ENCODE measurements at places on chromosomes 3 and 15.

DNA sequence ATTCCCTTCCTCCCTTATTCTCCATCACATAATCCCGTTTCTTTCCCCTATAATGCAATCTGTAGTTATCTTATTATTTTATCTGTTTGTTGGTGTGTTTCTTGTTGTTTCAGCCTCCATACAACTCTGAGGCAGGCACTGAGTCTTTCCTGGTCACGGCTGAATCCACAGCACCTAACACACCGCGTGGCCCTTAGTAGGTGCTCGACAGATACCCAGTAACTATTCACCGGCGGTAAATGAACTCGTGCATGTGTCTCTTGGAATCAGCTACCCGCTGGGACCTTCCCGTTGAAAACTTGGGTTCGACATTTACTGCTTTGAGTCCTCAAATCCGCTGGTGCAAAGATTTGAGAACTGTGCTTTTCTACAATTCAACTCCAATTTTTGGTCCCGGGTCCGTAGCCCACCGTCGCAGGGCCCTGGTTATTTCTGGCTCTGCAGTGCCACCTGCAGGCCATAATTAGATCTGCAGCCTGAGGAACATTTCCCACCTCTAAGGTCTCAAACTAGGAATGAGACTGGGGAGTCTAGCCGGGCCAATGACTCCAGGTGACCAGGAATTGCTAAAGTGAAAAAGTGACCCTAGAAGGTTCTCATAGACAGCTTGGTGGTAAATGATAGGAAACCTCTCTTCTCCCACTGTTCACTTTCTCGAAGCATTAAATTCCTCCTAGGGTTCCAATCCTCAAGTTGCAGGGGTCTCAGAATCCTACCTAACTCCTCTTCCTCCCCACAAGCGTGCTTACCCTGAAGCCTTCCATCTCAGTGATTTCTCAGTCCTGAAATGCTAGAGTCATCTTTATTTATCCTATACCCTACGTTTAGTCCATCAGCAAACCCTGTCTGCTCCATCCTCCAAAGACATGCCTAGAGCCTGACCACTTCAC, 40.0 kb upstream of the TRH start:
- no peak for DNase-seq

GRCh38 chr3:185656321-185656840, 70.3 kb downstream of the SENP2 start:
- DNase-seq, result no peak

- DNase-seq, result no peak
Measured at GRCh38 chr3:159775372-159775961, 213.2 kb upstream of the IL12A start.

DNA sequence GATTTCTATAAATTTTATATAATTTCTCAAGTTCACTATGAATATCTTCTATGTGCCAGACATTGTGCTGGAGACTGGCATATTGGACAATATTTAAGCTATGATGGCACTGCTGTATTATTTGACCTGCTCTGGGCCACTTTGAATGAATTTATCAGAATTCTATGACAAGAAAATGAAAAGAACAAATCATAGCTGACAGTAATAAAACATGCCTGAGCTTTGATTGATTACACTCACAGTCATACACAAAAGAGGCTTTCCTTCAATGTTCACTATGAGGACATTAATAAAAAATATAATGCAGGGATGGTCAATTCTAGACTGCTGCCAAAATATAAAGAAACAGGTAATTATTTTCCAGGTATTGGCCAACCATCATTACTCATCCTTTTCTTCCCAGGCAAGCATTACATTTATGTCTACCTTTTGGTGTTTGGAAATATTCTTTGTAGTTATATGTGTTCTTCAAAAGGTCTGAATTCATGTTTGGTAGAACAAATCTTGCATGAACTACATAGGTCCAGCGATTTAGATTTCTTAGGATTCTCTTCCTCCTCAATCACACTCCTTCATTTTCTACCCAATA, 81.0 kb upstream of the ALCAM start:
- DNase-seq, result no peak

DNA sequence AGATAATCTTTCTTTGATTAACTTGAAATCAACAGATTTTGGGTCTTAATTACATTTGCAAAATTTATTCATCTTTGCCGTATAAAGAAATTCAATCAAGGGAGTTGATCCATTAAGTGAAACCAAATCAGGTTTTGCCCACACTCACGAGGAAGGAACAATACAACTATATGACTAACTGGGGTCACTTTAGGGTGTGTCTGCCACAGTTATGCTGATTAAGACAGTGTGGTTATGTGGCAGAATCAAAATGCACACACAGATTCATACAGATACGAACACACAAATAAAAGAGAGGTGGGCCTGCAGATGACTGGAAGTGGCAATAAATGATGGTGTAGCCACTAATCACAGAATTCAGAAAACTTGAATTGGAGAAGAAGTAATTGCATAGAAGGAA, 543.5 kb downstream of the GABRG3 start:
- DNase-seq, result no peak

DNA sequence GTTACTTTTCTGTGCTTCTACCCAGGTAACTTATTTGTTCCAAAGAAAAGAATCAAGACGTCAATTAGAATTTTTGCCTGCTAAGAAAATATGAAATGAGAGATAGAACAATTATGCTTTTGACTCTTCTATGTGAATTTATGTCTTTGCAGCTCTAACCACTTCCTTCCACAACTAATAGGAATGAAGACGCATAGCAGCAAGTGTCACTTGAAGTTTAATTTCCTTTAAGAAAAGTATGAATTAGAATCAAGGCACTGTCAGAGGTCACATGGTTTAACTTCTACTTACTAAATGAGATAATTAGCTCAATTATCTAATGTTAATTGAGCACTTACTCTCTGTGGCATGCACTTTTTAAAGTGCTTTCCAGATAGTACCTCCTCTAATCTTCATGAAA, 3.3 kb downstream of the WDR49 start:
- no peak for DNase-seq

DNA sequence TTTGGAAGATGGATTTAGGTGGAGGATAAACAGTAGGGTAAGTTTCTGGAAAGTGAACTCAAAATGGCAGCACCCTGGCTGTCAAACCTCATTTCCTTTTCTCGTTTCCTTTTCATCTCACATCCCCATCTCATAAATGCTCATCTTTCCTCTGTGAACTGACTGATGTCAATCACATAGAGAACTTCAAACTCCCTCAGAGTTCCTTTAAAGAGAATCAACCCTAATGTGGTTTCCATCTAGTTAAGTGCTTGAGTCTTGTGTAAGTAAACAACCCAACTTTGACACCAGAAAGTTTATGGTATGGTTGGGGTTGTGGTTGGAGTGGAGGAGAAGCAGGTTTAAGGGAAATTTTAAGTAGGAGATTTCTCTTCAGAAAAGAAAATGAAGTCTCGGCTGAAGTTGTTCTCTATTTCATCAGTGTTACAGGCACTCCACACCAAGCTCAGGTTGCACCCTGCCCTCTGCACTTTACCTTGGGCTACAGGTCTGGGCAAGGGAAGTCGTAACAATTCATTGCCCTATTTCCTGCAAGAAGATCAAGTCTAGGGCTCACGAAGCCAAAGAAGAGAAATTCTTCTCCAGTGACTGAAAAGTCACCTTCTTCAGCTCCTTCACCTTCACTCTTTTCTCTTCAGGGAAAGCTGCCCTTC, 34.4 kb upstream of the TNIK start:
- no peak for DNase-seq

GRCh38 chr3:57855281-57855680, 99.2 kb downstream of the SLMAP start:
- no peak for DNase-seq

DNA sequence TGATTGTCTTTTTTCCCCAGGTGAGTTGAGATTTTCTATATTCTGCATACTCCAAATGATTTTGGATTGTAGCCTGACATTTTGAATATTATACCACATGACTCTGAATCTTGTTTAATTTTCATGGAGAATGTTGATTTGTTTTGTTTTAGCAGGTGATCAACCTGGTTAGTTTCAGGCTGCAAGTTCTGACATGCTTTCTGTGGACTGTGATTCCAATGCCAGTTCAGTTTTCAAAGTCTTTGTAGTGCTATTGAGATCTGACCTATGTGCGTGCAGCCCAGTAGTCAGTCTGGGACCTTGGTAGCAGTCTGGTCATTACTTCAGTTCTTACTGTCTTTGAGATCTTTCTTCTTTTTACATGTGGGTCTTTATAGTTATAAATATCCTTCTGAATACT, 18.6 kb upstream of the MTMR10 start:
- no peak for DNase-seq

DNA sequence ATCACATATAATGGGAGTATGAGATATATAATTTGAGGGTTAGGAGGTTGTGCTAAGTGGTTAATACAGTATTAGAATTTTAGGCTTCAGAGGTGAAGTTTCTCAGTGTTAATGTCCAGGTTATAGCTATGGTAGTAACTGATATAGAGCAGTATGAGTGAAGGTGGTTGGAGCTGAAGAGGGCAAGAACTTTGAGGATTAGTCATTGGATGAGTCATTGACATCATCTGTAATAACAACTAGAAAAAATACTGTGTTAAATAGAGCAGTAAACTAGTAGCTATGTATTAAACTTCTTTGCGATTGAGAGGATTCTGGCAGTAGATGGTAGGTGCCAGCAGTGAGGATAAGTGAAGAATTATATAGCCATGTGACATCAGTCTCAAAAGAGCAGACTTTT, 47.5 kb upstream of the EIF3J start:
- DNase-seq, result no peak

DNA sequence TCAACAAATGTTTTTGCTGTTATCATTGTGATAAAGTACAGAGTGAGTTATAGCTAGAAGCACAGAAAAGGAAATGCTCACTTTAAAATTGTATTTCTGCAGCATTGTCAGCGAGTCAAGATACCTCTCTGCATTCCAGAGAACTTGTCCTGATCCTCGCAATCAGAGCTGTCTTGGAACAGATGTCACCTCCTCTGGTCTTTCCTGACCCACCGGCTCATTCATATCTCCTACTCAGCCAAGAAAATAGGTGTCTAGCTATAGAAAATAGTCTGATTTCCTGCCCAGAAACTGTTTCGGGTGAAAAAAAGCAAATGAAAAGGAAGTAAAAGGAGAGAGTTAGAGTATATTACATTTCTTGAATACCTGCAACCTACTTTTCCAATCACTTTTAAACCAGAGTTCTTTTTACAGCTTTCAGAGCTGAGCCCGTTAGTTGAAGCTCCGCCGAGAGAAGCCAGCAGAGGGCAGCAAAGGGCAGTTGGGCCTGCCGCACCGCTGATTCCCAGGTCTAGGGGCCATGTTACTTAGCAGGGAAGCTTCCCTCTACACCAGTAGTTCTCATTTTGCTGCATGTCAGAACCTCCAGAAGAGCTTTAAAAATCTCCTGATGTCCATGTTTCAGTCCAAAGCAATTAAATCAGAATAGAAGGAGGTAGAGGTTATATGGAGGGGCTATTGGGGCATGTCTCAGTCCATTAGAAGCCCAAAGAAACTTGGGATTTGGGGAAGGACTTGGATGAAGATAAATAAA, 185.7 kb upstream of the THRB start:
- no peak for DNase-seq

GRCh38 chr3:36674816-36675215, 89.5 kb downstream of the DCLK3 start:
- DNase-seq, result no peak

DNA sequence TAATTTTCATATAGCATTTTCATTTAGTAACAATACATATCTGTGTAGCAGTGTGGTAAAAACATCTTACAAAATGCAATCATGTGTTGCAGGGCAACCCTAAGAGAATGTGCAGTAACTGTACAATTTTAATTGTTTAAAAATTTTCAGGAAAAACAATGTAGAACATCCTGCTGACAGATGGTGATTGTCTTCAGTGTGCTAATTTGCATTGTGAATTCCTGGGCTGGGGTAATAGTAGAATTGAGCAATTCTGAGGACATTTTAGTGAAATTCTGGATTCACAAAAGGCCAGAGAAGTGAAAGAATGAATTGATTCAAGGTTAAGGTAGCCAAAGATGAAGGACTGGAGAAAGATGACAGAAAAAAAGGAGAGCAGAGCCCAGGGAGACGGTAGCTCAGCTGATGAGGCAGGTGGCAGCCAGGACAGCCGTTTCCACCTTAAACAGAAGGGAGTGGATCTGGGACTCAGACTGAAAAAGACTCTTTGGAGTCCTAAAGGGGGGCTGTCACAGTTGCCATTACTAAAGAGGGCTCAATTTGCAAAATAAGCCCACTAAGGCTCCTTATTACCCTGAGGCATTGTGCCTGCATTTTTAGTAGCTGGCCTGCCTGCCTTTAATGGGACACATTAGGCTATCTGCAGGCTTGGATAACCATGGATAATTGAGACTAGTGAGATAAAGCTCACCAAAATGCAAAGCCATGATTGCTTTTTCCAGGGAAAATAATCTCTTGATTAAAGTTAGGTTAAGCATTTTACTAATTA, 8.6 kb downstream of the MAP3K13 start:
- DNase-seq, result no peak

DNA sequence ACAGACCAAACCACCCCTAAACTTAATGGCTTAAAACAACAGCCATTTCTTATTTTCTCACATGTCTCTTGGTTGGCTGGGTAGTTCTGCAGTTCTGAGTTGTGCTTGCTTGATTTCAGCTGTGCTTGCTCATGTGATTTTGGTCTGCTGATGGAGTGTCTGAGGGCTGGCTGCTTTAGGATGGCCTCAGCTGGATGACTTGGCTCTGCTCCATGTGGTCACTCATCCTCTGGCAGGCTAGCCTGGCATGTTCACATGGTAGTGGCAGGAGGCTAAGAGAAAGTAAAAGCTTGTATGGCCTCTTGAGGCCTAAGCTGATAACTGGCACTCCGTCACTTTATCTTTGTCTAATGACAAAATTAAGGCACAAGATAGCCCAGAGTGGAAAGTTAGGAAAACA, 4.1 kb downstream of the SV2B start:
- no peak for DNase-seq

DNA sequence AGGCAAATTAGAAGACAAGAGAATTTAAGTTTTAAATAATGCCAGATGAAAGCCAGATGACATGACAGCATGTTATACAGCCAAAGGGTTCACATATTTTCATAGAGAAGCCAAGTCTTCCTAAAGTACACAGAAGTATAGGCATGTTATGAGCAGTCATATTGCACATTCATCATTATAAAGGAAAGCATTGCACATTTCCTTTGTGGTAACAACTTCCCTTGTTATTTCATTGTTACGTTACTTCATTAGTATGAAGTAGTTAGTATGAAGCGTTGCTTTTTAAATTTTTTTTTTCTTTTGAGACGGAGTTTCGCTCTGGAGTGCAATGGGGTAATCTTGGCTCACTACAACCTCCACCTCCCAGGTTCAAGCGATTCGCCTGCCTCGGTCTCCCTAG, 4.6 kb upstream of the ABCC5 start:
- no peak for DNase-seq

All from stimulated activated CD8-positive, alpha-beta memory T cell treated with anti-CD3 and anti-CD28 coated beads, Interleukin-15, amount 100 ng/mL, for 4 hours (primary cell).